Fibroblast of upper back skin (primary cell): ENCODE measurements at places on chromosomes 3 and 15.

DNA sequence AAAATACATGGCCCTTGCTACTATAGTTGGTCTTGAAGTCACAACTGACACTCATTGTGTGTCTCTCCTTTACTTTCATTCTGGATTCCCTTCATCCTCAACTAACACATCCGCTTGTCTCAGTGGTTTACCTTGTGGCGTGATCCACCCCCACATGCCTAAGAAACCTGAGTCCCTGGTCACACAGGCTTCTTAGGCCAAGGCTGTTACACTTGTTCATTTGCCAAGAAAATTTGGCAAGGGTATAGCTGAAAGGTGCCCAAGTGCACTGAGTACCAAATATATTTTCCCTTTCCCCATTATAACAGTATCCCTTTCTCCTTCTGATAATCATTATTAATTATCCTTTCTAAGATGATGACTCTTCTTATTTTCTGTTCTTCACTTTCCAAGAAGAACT lies 207.6 kb upstream of the STAC start:
- no peak for DNase-seq

DNA sequence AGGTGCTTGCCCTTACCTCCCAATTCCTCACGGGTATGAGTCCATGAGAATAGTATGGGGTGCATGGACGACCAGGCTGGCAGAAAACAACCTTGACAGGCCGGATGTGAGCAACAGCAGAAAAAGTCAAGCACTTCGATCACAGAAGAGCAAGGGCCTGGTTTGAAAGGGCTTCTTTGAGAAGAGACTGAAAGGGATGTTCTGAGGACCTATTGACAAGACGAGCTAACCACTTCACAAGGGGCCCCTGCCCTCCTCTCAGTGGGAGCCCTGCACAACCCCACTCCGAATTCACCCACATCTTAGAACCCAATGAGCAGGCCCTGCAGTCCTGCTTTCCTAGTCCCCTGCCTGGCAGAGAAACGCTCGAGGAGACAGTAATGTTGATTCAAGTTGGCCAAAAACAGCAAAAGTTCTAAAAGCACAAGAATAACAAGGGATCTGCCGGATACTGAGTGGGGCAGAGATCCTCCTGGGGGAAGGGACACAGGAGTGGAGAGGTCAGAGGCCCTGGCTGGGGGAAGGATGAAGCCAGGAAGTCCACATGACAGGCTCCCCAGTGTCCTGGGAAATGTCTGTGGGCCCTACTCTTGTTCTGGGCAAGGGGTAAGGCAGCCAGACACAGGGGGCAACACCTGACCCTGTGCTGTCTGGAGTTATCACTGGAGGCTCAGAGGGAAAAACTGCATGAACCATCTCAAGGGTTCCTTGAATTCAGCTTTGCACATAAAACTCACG lies 14.8 kb upstream of the CX3CR1 start:
- DNase-seq: no peak

- DNase-seq: no peak
Observed at GRCh38 chr15:53576841-53577240, 182.6 kb downstream of the WDR72 start.

DNA sequence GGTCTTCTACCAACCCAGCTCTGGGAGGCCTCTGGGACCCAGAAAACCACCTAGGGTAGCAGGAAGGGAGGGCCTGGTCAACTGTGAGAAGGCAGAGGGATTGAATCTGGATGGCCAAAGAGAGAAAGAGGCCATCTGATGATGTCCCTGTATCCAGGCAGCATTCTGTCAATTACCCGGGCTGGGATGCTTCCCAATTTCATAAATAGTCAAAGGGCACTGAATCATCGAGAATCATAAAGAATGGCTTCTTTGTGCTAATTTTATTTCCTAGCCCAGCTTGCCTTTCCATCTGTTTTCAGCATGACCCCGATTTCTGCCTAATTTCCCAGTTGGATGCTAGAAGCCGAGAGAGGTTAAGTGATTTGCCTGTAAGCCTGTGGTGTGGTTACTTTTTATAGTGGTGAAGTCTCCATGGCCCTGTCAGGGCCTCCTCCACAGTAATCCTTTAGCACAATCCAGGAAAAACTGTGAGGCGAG lies 129.2 kb downstream of the FAM43A start:
- no peak for DNase-seq

GRCh38 chr15:25246641-25247406 lies 192.0 kb downstream of the UBE3A start:
- no peak for DNase-seq

- DNase-seq: peak; percentile 85
Observed at GRCh38 chr15:98442379-98442833, 205.9 kb upstream of the IGF1R start.

DNA sequence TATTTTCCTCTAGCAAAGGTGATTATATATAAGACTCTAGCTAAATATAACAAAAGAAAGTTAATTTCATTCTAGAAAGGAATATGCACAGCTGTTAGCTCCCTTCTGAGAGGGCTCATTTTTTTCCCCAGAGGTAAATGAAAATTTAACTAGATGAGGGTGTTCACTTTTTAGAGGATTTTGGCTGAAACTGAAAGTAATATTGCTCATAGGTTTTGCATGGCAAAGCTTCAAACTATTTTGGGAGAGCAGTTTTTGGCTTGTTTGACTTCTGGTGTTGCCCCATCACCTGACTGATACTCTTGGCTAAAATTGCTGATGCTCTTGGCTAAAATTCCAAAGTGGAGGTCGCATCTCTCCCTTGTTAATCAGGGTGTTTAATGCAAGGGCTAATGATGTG lies 311.9 kb downstream of the EDEM1 start:
- DNase-seq: no peak

DNA sequence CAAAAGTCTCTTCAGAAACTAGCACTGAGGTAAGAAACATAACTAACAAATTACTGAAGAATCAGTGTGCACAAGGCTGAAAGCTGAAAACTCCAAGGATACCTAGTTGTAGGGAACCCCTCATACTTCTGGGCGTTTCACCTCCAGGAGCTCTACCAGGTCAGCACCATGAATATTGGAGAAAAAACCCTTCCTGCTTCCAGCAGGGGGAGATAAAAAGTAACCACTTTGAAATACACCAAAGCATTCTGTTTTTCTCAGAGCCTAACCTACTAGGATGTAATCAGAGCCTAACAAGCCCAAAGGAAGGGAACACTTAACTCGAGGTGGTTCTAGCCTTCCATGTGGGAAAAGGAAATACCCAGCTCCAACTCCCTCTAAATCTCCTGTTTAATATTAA lies 175.8 kb upstream of the MME start:
- peak; percentile 39 for DNase-seq

DNA sequence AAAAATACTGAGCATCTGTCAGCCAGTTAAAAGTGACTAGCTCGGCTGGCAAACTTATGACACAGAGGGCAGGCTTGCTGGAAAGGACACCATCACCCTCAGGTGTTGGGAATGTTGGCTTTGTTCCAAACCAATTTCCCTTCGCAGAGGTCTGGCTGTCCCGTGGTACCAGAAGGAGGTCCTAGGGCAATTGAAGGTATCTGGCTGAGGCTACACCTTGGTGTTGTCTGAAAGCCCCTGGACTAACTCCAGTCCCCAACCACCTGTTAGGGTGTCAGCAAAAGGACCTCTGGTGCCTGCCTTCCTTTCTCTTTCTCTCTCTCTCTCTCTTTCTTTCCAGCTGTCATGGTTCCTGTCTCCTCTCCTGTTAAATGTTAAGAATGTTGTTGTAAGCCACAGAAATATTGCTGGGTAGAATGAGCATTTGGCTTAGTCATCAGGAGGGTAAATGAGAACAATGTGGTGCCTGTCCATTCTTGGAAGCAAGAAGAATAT lies 12.5 kb downstream of the PRR20G start:
- DNase-seq: peak; percentile 27

GRCh38 chr3:48016301-48016973 lies at the start of gene MAP4:
Gene MAP4 (minus strand): TSS chr3:48016416. CDS start chr3:47998860, 17,556 bp downstream.
- DNase-seq: peak; percentile 74

GRCh38 chr15:41530363-41530956 lies 13.6 kb downstream of the RPAP1 start:
- DNase-seq: no peak

- DNase-seq: peak; percentile 73
Observed at GRCh38 chr3:165462636-165463334, 266.6 kb upstream of the SLITRK3 start.

DNA sequence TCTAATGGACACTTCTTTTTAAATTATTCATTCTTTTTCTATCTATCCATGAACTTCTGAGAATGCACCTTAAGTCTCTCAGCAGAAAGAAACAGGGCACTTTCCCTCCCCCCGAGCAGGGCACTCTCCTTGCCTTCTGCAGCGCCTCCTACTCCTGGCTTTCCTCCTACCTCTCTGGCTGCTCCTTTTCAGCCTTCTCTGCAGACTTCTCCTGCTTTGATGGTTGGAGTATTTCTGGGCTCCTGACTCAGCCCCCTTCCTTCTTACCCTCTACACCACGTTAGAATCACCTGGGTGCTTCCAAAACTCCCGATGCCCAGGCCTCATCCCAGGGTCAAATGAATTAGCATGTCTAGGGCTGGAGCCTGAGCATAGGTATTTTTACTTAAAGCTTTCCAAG lies 3.4 kb downstream of the SCN5A start:
- DNase-seq: no peak

DNA sequence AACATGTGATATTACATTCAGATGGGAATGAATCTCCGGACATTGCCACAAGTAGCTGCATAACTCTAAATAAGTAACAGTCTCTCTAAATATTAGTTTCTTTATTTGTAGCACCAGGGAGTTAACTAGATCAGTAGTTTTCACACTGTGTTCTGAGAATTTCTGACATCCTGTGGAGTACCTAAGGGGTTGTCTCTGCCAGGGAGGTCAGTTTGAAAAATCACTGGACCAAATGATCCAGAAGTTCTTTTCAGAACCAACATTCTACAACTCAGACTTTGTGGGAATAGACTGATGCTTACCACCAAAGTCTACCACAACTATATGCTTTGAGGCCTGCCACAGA lies 9.0 kb upstream of the ILDR1 start:
- no peak for DNase-seq

- DNase-seq: no peak
Observed at GRCh38 chr3:20378315-20378714, 192.3 kb upstream of the SGO1 start.

GRCh38 chr3:72821161-72821781 lies 27.0 kb downstream of the SHQ1 start:
- DNase-seq: peak; percentile 68

DNA sequence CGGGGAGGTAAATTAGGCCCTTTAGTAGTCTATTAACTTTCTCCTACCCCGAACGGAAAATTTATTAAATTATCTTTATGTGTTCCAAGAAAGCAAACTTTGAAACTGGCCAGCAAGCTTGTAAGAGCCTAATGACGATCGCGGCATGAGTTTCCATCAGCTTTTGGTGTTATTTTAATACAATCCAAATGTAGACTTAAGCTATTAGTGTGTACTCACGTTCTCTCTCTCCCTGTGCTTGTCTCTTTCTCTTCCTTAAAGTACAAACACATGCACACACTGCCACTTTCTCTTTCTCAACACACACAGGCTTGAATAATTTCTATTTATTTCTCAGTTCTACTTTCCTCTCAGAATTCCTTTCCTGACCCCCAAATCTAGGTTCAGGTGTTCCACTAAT lies 108.8 kb upstream of the MME start:
- DNase-seq: peak; percentile 62

DNA sequence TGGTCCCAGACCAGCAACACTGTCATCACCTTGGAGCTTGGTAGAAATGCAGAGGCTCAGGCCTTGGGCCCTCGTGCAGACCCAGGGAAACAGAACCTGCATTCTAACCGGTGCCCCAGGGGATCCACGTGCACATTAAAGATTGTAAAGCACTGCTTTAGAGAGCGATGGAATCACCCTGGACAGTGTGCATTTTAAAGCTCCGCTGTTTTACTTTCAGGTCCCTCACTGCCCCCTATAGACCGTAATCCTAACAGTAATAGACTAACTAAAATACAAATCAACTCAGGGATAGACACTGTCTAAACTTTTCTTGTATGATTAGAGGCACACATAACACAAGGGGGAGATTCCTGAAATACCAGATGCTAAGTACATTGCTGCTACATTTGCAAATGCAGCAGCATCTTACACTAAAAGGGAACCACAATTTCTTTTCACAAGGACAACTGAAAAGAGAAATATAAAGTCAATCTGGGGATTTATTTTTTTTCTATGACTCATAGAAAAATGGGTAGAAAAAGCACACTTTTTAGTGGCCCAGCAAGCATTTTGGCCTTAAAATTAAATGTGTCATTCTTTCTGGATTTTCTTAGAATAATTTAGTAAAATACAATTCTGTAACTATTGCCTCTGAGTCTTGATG lies 10.5 kb upstream of the SH3GL3 start:
- DNase-seq: peak; percentile 74

DNA sequence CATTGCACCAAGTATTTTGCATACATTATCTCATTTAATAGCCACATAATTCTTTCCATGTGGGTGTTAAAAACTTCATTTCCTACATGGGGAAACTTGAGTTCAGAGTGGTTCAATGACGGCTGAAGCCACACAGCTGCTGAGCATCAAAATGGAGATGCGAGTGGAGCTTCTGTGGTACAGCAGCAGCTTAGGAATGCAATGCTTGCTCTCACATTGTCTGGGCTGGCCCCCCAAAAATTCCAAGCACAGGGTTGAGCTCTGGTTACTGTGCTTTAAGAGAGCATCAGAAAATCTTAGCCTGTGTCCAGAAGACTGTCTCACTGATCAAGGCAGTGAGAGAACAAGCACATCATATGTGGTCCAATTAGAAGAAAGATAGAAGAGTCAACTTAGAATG lies 57.4 kb upstream of the GADL1 start:
- DNase-seq: peak; percentile 62

- peak; percentile 17 for DNase-seq
Observed at GRCh38 chr3:12875857-12876836, 34.8 kb upstream of the RPL32 start.

- no peak for DNase-seq
Observed at GRCh38 chr15:21261396-21261964, 178.8 kb downstream of the POTEB3 start.

DNA sequence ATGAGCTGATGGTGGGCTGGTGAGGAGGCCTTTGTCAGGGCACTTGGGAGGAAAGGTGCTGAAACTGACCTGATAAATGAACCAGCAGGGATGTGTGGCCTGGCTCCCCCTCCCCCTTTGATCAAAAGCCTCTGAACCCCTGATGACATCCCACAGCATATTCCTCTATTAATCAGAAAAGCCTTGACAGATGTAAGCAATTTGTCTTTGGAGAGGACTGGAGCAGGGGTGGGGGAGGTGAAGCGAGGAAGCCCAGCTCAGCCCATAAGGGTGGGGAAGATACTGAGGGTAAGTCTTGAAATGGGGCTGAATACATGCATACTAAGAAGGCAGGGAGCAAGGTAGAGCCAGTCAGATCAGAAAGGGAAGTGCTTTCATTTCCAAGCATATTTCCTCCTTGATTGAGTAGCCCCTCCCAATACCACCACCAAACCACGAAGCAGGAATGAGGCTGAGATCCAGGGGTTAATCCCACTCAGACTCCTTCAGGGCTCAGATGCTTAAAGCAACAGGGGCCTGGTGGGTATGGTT lies 34.7 kb upstream of the MRPS22 start:
- peak; percentile 91 for DNase-seq

DNA sequence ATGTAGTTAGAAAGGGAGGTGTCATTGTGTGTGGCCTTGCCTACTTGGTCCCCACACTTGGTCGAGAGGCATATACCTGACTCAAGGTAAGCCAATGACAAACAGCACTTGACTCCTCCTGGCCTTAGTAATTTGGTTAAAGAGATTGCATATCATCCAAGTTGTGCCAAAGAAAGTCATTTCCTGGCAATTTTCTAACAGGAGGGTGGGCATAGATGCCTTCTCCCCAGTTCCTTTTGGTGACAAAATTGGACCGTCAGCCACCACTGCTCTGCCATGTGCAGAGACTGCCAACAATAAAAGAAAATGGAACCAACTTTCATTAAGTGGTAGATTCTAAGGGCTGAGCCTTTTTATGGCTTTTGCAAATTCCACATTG lies 7.9 kb upstream of the LEKR1 start:
- no peak for DNase-seq

GRCh38 chr15:42710662-42711061 lies 26.3 kb downstream of the CDAN1 start:
- peak; percentile 9 for DNase-seq
